ENCODE measurements at places on chromosomes 5 and 9.

DNA sequence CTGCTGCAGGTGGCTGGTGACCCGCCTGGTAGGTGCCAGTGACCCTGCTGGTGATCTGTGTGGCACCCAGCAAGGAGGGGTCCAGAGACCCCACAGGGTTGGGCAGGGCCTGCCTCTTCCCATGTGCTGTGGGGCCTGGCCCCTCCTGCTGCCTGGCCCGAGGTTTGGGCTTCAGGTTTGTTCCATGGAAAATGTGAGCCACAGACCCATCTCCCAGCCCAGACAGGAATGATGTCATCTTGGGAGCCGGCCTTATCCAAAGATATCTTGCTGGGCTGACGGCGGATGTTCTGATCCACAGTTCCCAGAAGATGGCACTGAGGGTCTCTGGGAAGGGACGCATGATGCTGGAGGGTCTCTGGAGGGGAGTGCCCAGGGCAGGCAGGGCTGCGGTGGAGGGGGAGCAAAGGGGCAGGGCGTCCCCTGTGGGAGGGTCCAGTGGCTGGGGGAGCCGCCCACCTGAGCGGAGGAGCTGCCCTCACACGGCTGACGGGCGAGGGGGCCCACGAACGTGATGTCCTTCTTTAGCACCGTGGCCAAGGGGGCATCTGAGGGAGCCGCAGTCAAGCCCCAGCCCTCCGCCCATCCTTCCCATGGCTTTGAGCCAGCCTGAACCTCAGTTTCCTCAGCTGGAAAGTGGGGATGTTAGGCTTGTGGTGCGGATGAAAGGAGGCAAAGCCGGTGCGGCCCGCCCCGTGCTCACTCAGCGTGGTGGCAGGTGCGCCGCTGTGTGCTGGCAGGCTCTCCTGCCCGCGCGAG, 68.1 kb downstream of the COL5A1 start:
- DNase-seq = no peak

DNA sequence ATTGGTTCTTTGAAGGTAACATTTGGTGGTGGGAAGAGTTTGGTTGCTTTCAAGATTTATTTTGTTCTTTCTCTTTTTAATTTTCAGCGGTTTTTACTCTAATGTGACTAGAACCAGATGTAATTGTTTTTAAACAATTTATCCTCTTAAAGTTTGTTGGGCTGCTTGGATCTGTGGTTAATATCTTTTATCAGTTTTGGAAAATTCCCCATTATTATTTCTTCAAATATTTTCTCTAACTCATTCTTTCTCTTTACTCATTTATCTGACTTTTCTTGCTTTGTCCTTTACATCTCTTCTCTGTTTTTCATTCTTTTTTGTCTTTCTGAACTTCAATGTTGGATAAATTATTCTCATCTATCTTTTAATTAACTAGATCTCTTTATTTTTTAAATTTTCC, 29.9 kb downstream of the FCHO2 start:
- DNase-seq = no peak

DNA sequence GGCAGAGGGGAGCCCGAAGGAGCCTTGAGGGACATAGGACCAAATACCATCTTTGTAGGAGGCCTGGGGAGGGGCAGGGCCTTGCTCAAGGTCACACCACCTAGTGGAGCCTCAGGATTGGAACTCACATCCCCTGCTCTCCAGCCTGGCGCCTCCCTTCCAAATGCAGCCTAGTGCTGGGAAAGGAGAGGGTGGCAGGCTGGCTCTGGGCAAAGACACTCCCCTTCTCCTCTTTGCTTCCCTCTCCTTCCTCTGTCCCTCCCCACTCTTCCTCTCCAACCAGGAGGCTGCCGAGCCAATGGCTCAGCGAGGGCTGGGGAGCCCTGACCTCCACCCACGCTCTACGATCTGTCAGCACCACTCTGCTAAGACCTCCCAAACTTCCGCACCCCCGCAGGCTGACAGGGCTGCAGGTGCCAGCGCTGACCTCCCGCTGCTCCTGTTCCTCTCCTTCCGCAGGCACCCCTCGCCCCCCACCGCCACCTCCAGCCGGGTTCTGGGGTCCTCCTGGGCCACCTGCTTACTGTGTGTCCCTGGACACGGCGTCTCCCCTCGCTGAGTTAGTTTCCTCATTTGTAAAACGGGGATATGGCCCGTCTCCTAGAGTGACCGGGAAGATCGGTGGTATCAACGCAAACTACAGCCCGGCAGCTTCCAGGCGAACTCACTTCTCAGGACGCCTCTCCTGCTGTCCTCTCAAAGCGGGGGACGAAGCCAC, 52.9 kb downstream of the C9orf50 start:
- no peak for DNase-seq

DNA sequence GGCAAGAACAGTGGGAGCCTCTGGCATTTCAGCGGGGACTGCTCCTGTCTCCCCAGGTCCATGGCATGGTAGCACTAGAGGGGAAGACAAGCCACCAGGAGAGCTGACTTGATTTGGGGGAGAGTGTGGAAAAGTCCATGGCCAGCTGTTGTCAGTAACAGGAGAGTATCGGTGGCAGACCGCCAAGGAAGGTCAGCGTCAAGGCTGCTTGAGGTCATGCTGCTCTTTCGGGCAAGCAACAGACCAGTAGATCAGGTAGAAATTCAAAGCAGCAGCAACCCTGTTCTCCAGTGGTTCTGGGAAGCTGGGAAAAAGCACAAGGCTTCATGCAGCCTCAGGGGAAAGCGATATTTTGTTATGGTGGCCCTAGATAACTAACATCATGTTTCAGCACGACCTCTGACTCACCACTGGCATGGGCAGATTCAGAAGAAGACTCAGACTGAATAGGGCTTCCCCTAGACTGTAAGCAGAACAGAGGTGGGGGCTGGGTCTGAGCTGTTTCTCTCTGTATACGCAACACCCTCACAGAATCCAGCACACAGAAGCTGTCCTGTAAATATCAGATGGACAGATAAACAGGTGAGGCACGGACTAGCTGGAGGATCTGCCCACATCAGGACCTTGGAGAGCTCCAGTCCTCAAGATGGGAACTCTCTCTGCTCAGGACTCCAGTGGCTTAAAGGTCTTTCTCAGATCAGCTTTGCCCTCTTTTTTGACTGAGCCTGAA, 35.2 kb upstream of the PLEKHG4B start:
- no peak for DNase-seq

GRCh38 chr5:71949772-71950171, 157.5 kb upstream of the MAP1B start:
- no peak for DNase-seq

DNA sequence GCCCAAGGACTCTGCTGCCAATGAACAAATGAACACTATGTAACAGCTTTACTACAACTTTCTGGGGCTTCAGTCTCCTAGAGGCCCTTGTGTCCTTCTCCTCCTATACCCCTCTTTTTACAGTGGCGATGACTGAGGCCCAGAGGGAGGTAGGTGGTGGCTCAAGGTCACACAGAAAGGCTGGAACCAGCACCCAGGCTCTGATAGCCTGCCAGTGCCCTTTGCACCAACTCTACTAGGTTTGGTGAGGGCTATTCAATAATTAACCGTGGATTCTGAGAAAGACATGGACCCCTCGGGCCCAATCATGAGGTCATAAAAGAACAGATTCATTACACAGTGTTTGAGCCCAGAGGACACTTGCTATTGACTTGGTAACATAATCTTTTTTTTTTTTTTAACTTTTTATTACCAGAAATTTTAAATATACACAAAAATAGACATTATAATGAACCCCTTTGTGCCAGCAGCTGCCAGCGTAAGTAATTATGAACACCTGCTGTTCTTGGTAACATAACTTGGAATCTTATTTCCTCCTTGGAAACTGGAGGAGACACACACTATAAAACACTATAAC, 6.1 kb upstream of the ALDH1B1 start:
- no peak for DNase-seq

- no peak for DNase-seq
These were observed 151.2 kb downstream of the PAPPA start for GRCh38 chr9:116304761-116305160.

DNA sequence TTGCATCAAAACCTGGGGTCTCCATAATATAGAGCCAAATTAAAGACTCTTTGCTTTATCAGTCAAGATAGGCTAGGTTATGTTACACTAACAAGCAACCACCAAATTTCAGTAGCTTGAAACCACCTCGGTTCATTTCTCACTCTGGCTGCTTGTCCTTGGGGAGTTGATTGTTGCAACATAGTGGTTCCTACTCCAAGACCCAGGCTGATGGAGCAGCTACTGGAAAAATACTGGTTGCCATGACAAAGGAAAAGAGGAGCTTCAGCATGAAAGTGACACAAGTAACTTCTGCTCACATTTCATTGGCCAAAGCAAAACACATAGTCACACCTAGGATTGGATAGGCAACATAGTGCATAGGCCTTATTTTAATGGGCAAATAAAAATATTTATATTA, 18.5 kb upstream of the RCL1 start:
- no peak for DNase-seq

DNA sequence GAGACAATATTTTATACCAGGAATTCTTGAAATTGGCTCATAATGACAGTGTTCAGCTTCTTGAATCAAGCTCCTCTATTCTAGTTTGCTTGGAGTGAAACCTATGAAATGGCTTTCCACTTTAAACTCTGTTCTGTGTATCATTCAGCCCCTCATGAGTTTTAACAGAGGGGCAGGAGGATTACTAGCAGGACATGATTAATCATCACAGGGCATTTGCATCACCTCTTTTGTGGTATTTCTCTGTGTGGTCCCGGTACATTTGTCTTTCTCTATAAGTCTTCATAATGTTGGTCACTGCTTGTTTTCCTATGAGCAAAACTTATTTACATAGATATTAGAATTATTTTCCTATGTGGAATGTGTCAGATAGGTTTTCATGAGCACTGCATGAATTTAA, 21.2 kb downstream of the CAST start:
- DNase-seq = no peak

- DNase-seq = no peak
These were observed 52.3 kb downstream of the SYK start for GRCh38 chr9:90853945-90854344.

DNA sequence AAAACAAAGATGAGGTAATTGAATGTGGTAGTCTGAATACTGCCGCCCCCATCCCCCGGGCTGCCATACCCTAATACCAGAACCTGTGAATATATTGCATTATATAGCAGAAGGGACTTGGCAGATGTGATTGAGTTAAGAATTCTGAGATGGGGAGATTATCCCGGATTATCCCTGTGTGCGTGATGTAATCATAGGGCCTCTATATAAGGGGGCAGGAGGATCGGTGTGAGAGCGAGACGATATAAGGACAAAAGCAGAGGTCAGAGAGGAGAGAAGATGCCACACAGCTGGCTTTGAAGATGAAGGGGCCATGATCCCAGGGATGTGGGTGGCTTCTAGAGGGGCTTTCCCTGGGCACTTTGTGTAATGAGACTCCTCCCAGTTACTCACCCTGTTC, 101.7 kb upstream of the TLE1 start:
- no peak for DNase-seq

- DNase-seq = no peak
These were observed 38.2 kb downstream of the COL5A1 start for GRCh38 chr9:134679616-134680392.

DNA sequence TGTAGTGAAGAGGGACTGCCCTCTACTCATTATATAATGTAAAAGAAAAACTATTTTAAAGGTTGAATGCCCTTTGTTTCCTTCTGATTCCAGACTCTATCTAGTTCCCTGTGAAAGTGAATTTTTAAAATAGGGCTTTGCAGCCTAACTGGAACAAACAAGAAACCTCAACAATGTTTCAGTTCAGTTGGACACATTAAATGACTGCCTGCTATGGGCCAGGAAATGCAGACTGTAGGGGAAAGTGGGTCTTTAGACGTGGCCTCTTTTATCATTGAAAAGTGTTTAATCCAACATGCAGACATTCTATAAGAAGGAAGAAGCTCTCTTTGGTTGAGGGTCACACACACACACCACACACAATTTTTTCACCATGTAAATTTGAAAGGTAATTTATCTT, 289.1 kb downstream of the ICE1 start:
- no peak for DNase-seq

- DNase-seq = no peak
These were observed 178.5 kb downstream of the NFIB start for GRCh38 chr9:14135421-14135820.

DNA sequence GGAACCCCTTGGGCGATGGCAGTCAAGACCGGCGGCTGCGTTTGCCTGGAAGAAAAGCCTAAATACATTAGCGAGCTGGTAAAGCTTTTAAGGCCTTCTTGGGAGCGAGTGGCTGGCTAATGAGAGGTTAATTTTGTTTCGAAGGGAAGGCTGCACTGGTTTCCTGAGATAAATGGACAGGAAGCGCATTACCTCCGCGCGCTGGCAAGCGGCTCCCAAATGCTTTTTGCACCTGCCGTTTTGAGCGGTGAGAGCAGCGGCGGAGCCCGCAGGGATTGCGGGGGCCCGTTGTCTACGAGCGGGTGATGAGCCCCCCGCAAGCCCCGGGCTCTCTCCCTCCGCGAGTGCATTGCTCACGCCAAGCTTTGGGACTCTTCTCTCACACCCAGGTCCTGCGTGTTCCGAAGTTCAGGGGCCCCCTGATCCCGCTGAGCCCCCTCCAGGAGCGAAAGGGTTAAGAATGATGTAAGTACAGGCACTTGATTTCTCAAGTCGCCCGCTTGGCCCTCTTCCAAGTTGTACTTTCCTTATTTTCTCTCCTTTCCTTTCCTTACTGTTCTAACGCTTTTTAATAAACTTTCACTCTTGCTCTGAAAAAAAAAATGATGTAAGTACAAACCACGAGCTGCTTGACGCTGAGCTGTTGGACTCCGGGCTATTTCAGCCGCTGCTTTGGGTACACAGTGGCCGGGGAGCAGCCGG, 3.1 kb upstream of the RGMB start:
- DNase-seq = peak; percentile 32

GRCh38 chr5:138824924-138825863, 49.9 kb downstream of the LRRTM2 start:
- no peak for DNase-seq

GRCh38 chr5:4989118-4989517, 151.0 kb upstream of the ADAMTS16 start:
- DNase-seq = no peak

GRCh38 chr5:16552666-16553343, 64.0 kb downstream of the RETREG1 start:
- peak; percentile 33 for DNase-seq

GRCh38 chr5:169765176-169765996, 128.3 kb downstream of the DOCK2 start:
- no peak for DNase-seq

DNA sequence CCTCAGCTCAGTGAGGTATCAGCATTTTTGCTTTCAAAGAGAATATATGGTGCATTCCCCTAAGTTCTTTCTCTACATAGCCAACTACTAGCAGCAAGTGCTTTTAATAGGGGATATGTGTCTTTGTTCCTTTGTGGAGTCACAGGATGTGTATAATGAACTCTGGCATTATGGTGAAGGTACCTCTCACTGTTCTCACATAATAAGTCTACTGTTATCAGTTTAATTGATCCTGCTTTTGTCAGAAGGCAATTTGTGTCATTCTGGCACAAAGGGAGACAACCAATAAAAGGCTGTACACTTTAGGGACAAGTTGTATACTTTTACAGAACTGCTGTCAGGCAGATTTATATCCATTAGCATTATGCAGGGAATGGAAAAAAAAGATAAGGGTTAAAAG, 531.4 kb upstream of the RIOK2 start:
- no peak for DNase-seq

GRCh38 chr5:66739021-66739420, 142.8 kb downstream of the MAST4 start:
- DNase-seq = no peak

Measured in activated CD4-positive, alpha-beta T cell treated with anti-CD3 and anti-CD28 coated beads for 4 hours (primary cell).